ENCODE measurements at places on chromosomes 6 and 20. TPM values are rescaled to one million over a fixed set of nuclear protein-coding genes. Genes with fewer than 3 reads are reported as not detected.

GRCh38 chr20:8755340-8756118 is 313.4 kb upstream of the PLCB4 start:
- no peak for DNase-seq

DNA sequence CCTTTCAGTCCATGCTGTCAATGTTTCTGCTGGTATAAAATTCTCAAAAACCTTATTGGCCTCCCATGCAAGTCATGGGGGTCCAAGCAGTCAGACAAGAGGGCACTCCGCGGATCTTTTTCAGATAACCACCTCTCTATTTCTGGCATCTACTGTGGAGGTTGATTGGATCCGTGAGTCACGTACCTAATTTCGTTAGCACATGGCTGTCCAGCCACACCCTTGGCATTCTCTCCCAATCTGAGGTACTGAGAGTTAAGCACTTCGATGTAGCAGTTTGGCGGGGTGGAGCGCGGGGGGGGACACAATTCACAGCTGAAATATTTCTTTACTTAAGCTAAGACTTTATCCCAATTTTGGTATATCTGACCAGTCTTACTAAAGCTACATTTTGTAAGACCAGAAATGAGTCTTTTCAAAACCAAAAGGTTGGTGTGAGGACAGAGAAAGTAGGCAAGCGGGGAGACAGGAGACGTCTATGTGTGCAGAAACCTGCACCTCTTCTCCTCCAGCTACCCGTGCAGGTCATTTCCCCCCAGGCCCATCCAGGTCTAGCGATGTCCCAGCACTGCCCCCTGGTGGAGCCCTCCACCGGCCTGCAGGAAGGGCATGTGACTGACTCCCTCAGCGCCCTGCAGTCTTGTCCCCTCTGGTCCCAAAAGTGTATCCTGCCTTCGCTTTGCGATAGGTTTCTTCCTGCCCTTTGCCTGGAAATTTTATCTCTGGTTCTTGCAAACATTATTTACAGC is 113.1 kb downstream of the ADAT2 start:
- DNase-seq = no peak

- no peak for DNase-seq
Measured at GRCh38 chr6:39876826-39877225, 57.4 kb downstream of the MOCS1 start.

GRCh38 chr6:40999569-40999968 is 39.5 kb downstream of the UNC5CL start:
- DNase-seq = peak; percentile 65

Gene KCNQ5
- 4.5 TPM for total RNA-seq

DNA sequence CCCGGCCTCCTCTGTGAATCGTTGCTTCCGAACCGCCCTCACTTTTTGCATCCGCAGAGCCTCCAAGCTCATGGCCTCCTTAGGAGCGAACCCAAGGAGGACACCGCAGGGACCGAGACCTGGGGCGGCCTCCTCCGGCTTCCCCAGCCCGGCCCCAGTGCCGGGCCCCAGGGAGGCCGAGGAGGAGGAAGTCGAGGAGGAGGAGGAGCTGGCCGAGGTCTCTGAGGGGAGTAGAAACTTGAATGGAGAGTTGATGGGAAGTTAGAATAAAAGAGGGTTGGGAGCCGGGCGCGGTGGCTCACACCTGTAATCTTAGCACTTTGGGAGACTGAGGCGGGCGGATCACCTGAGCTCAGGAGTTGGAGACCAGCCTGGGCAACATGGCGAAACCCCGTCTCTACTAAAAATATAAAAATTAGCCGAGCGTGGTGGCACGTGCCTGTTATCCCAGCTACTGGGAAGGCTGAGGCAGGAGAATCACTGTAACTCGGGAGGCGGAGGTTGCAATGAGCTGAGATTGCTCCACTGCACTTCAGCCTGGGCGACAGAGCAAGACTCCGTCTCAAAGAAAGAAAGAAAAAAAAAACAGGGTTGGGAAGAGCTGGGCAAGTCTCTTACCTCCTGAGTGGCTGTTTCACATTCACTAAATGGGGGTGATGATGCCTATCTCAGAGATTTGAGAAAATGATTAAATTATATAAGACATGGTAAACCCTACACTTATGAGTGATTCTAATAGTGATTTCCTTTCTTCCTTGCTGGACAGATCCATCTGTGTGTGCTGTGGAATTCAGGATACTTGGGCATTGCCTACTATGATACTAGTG is 805 bp downstream of the MSH5 start:
- no peak for DNase-seq

DNA sequence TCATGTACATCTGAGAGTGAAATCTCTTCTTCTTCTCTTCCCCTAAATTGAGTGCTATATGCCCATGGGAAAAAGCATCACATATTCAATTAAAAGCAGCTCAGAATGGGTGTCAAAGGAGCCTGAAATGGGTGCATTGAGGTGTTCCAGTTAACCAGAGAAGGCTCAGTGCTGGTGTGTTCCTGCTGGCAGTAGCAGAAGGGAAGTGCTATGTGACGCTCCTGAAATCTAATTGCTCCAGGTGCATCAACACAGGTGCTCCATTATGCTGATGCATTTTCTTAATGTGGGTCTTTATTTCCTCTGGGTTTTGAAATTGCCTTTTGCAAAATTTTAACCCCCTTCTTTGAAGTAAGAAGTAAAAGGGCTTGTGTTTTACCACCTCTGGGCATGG is 17.9 kb downstream of the SLC22A2 start:
- no peak for DNase-seq

GRCh38 chr6:139370283-139370998 is 4.0 kb downstream of the CITED2 start:
- DNase-seq = no peak

GRCh38 chr6:147560670-147561069 is 52.2 kb downstream of the SAMD5 start:
- no peak for DNase-seq

- DNase-seq = no peak
Measured at GRCh38 chr6:52299653-52300052, 15.1 kb upstream of the MCM3 start.

DNA sequence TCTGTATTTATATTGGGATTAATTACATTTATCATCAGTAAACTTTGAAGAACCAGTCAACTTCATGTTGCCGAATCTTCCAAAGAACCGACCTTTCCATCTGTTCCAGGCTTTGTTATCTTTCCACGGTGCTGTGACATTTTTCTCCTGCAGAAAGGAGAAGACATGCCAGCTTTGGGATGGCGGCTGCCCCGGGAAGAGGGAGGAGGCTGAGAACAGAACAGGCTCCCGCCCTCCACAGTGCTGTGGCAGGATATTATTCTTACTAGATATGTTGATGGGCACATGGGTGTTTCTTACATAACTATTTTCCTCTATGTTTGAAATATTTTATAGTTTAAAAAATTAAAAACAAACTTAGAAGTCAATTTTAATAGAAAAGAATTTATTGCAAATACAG is 44.9 kb downstream of the GINS1 start:
- DNase-seq = no peak

DNA sequence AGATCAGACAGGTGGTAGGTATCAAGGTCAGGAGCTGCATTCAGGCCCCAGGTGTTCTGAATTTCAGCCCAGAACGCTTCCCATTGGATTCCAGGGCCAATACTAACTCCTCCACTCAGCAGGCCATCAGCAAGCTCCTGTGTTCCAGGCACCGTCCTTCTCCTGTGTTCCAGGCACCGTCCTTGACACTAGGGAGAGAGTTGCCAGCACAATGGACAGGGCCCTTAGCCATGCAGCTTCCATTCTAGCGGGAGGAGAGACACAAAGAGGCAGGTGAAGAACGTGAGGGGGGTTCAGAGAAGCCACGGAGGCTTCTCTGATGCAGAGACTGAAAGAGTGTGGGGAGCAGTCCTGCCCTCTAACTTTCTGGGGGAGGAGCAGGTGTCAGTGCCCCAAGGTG is 77.7 kb downstream of the FOXC1 start:
- DNase-seq = no peak

Gene NRN1
- total RNA-seq = 40.8 TPM

Gene OGFR
- 77.4 TPM for total RNA-seq
